ENCODE measurements at places on chromosomes 2 and 18.

GRCh38 chr18:34838669-34839068 lies 128.6 kb downstream of the DTNA start:
- no peak for DNase-seq

DNA sequence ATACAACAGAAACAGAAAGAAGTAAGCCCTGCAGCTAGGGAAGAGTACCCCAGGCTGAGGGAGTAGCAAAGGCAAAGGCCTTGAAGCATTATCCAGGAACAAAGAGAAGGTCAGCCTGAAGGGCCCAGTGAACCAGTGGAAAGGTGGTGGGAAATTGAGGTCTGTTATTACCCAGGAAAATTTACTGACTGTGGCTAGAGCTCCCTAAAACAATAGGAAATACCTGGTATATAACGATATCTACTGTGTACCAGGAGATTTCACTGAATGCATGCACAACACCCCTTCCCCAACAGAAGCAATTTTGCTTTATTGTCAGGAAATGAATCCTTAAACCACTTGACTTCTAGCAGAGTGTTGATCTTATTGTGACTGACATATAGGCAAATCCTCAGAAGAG lies 365.3 kb downstream of the ERBB4 start:
- DNase-seq: no peak

DNA sequence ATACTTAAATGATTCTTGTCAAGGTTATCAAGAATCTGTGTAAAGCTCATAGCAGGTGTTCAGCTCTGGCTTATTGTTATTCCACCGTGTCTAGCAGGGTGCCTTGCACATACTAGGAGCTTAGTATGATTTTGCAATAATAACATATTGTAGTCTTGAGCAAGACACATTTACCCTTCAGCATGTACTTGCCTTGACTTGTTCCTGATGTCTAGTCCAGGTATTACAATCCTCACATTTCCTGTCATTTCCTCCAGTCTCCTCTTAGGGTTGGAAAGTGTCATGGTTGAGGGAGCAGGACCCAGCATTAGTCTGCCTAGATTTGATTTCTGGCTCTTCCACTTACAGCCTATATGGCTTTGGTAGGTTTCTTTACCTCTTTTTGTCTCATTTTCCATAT lies 246.1 kb downstream of the RAD51AP2 start:
- DNase-seq: no peak

- no peak for DNase-seq
Measured at GRCh38 chr18:80157708-80158343, 48.8 kb downstream of the ADNP2 start.

- no peak for DNase-seq
Measured at GRCh38 chr2:38138996-38139395, 63.0 kb upstream of the CYP1B1 start.

GRCh38 chr18:45317948-45318640 lies 297.2 kb upstream of the SLC14A2 start:
- DNase-seq: no peak

GRCh38 chr18:4198956-4199355 lies 256.2 kb downstream of the DLGAP1 start:
- DNase-seq: no peak

DNA sequence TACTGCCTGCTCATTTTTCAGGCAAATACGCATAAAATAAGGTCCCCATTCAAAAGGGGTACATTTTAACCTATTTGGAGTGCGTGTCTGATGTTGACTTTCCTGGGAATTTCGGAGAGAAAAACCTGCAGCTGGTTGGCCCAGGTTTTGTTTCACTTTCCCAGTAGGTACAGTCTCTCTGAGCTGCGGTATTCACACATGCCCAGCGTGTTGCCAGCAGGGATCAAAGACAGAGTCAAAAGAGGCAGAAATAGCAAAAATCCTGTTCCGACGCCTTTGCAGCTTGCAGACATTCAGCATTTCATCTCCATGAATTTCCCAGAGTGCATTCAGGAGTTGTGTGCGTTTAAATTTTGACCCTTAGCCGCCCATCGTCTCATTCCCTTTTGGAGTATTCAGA lies 855.4 kb upstream of the CELF4 start:
- no peak for DNase-seq

DNA sequence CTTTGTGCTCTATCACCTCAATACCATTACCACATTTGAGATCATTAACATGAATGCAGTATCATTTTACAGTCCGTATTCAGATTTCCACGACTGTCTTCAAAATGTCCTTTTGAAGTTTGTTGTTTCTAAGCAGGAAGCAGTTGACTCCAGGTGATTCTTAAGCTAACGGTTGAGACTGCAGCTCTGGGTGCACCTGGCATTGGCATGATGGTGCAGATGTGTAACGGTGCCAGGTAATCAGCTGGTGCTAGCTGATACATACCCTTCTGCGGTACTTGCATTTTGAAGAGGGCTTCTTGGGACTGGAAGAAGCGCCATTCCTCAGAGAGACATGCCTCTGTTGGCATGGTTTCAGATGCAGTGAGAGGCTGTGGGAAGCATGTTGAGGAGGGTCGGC lies 19.5 kb downstream of the SIGLEC15 start:
- DNase-seq: no peak

DNA sequence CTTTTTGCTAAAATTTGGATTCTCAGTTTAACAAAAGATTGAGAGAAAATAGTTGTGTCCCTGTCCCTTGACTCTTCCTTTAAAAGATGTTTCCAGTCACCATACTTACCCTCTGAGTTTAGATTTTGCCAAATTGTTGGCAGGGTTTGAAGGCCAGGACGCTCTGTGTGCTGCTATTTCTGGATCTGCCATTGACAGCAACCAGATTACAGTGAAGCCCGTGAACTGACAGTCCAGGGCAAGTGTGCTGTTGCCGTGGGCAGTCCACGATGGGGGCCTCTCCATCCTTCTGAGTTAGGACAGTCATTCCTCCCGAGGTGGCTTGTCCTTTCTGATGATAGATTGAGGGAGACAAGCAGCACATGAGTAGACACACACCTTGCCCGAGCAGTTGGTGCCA lies 89.9 kb downstream of the PTPRM start:
- no peak for DNase-seq

DNA sequence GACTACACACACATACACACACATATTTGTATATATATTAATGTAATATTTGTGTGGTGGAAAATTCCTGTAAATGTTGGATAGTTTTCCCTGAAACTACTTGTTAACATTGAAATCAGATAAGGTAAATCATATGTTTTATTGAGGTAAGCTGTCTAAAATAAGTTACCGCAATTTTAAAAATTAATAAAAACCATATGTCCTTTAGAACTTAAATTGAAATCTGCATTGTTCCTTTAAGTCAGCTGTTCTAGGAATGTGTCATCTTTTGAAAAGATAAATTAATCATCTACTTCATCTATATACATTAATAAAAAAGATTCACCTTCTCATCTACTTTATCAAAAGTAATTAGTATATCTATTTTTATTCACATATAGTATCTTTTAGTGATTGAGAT lies 102.0 kb downstream of the CSRNP3 start:
- DNase-seq: no peak

GRCh38 chr18:2494921-2495320 lies 76.4 kb downstream of the METTL4 start:
- no peak for DNase-seq

DNA sequence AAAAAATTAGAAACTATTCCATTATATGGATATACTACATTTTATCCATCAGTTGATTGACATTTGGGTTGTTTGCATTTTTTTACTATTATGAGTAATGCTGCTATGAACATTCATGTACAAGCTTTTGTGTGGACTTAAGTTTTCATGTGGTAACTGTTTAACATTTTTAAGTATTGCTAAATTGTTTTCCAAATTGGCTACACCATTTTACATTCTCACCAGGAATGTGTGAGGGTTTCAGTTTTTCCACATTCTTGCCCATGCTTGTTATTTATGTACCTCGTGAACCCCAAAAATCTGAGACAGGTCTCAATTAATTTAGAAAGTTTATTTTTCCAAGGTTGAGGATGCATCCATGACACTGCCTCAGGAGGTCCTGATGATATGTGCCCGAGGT lies 3.1 kb upstream of the TXNL4A start:
- no peak for DNase-seq

DNA sequence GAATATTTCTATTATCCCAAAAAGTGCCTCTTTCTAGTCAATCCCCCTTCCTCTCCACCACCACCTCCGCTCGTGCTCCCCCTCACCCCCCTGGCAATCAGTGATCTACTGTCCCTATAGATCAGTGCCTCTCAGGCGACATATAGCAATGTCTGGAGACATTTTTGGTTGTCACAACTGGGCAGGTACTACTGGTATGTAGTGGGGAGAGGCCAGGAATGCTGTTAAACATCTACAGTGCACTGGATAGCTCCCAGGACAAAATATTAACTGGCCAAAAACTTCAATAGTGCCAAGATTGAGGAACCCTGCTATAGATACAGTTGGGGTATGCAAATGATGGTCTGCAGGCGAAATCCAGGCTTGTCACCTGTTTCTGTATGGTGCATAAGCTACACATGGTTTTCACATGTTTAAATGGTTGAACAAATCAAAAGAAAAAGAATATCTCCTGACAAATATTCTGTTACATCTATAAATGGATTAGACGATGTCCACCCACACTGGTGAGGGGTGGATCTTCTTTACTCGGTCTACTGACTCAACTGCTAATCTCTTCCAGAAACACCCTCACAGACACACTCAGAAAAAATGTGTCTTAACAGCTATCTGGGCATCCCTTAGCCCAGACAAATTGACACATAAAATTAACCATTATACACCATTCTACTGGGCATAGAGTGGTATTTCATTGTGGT lies 25.5 kb downstream of the DPYSL5 start:
- no peak for DNase-seq

DNA sequence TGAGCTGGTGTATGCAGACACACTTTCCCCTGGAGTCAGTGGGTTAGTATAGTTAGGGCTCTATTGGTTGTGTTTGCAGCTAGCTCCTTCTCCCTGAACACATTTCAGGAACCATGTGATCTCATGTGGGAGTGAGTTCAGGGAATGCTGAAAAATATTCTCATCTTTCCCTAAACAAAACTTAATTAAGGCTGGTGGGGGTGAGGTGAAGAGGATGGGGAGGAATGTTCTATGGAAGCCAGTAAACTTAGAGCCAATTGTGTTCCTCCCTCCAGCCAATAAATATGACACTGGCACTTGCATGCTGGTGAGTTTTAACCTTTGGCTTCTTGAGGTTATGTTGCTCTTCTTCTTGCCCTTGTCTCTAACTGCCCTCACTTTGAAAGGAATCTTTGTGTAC lies 952 bp downstream of the MGAT5 start:
- no peak for DNase-seq

- no peak for DNase-seq
Measured at GRCh38 chr18:8424917-8425725, 184.1 kb upstream of the RAB12 start.

GRCh38 chr2:63514781-63515180 lies 73.5 kb downstream of the WDPCP start:
- no peak for DNase-seq

DNA sequence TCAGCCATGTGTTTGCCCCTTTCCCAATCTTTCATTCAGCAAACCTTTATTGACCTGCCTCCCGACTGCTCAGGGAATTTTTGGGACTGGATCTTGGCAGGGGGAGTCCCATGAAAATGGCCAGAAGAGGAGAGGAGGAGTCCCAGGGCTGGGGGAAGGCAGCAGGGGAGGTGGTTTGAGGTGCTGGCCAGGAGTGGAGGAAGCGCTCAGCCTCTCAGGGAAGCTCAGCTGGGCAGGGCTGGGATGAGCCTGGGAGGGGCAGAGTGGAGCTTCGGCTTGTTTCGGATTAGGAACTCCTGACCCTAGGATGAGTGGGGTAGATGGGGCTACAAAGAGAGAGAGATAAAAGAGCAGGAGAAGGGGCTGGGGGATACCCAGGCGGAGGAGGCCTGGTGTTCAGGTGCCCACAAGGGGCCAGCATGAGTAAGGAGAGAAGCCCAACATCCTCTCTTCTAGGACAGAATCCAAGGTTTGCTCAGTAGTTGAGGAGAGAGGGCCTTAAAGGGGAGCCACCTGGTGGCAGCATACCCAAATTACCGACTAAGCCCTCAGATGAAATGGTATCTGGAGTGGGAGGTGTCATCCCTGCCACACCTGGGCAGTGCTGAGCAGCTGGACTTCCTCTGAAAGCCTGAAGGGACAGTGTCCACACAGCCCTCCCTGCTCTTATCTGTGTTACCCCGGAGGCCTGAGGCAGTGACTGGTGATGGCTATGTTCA lies 91.1 kb downstream of the INHBB start:
- peak; percentile 43 for DNase-seq

DNA sequence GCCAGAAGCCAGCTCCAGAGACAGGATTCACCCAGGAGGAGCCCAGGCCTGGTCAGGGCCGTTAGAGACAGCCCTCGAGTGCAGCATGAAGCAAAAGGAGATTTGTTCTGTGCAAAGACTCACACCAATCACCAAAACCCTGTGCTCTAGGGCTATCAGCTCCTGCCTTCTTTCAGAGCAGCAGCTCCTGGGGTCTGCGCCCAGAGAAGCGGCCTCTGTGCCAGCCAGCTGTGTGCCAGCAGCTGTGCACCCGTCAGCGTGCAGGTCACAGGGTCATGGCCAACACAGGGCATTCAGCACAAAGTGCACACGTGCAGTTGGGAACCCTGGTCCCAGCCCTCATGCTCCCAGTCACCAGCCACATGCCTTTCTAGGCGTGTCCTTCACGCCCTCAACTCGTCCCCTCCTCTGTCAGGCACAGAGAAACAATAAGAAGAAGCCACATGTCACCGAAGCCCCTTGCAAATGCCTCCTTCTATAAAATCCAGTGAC lies 49.3 kb downstream of the ZNF516 start:
- DNase-seq: no peak

DNA sequence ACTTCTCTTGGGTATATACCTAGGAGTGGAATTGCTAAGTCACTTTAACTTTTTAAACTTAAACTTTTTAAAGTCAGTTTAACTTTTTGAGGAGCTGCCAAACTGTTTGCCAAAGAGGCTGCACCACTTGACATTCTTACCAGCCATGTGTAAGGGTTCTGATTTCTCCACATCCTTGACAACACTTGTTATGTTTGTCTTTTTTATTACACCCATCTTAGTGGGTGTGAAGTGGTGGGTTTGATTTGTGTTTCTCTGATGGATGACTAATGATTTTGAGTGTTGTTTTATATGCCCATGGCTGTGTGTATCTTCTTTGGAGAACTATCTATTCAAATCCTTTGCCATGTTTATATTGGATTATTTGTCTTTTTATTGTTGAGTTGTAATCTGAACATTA lies 13.6 kb downstream of the ASAP2 start:
- no peak for DNase-seq

GRCh38 chr2:138742441-138743057 lies 37.6 kb downstream of the NXPH2 start:
- no peak for DNase-seq

- no peak for DNase-seq
Measured at GRCh38 chr2:167764772-167765341, 482.5 kb downstream of the STK39 start.

GRCh38 chr2:165757906-165758675 lies 36.0 kb downstream of the GALNT3 start:
- no peak for DNase-seq

- no peak for DNase-seq
Measured at GRCh38 chr2:124683536-124684428, 658.7 kb downstream of the CNTNAP5 start.

GRCh38 chr2:210195101-210195852 lies 24.1 kb upstream of the KANSL1L start:
- DNase-seq: no peak

Data from ecto neural progenitor cell (in vitro differentiated cells).